CD4-positive, alpha-beta T cell treated with Interleukin-21 for 1 hour (primary cell): ENCODE measurements at places on chromosomes 2 and 18.

GRCh38 chr18:11883153-11883552 is 25.0 kb downstream of the MPPE1 start:
- DNase-seq = no peak

- no peak for DNase-seq
These were observed 551.1 kb downstream of the ZEB2 start for GRCh38 chr2:143968860-143969259.

- no peak for DNase-seq
These were observed 65.4 kb downstream of the TRPM8 start for GRCh38 chr2:233982421-233983121.

DNA sequence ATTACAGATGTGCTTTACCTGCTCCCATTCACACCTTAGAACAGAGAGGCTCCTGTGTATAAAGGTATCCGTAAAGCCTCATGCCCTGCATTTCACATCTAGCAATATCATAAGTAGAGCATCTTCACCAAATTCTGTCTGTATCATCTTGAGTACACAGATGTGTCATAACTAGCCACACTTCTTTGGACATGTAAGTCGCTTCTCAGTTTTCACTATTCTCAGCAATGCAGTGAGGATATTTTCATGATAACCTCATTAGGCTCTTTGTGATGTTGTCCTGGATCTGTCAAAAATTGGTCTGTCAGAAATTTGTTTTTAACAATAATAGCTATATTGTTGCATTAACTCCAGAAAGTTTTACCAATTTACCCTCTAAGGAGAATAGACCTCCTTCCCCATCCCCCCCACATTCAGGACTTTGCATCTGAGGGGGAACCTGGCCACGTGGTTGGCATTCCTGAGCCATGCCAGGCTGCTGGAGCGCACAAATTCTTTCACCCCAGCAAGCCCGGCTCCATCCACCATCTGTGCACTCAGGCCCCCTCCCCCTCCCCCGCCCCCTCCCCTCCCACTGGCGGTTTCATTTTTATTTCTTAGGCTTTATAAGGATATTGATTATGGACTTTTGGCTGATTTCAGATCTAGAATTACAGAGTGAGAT is 34.1 kb downstream of the AGAP1 start:
- DNase-seq = no peak

- no peak for DNase-seq
These were observed 9.6 kb downstream of the TET3 start for GRCh38 chr2:73994178-73994831.

- DNase-seq = no peak
These were observed 25.8 kb downstream of the SPEG start for GRCh38 chr2:219460424-219460926.

DNA sequence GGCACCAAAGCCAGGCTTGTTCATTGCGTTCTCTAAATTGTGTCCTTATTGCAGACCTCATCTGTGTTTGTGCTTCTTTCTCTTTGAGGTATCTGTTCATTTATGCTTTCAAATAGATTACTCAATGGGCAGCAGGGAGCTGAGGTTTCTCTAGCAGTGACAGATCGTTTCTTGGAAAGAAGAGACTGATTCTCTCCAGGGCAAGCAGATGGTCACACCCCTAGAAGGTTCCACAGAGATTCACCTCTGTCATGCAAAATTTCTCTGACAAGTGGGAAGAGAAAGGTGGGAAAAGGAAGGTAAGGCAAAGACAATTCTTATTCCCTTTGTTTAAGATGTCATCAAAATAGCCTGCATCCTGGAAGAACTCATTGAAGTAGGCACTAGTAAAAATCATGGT is 14.0 kb downstream of the DLGAP1 start:
- no peak for DNase-seq

DNA sequence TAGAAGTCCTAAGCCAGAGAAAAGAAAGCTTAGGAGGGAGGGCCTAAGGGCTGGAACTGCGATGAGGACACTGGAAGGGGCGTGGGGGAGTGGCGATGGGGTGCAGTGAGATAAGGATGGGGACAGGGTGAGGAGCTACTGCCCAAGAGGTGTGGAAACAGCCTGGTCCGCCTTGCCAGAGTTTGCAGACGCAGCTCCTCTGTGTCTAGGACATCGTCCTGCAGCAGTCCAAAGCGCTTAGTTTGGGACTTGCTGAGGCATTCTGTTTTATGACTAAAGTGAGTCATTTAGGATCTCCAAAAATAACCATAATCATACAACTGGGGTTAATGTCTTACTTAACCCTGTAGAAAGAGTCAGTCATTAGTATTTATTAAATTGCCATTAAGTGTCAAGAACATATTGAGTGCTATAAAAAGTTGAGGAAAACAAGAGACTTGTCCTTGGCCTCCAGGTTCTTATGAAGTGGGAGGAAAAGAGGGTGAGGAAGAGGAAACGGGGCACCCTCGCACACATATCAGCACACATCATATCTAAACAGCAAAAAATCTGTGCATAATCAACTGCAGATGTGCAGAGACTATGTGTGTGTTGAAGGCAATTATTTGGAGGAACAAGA is 74.8 kb downstream of the CDK15 start:
- DNase-seq = no peak

- no peak for DNase-seq
These were observed 62.5 kb downstream of the REEP1 start for GRCh38 chr2:86274918-86275275.

DNA sequence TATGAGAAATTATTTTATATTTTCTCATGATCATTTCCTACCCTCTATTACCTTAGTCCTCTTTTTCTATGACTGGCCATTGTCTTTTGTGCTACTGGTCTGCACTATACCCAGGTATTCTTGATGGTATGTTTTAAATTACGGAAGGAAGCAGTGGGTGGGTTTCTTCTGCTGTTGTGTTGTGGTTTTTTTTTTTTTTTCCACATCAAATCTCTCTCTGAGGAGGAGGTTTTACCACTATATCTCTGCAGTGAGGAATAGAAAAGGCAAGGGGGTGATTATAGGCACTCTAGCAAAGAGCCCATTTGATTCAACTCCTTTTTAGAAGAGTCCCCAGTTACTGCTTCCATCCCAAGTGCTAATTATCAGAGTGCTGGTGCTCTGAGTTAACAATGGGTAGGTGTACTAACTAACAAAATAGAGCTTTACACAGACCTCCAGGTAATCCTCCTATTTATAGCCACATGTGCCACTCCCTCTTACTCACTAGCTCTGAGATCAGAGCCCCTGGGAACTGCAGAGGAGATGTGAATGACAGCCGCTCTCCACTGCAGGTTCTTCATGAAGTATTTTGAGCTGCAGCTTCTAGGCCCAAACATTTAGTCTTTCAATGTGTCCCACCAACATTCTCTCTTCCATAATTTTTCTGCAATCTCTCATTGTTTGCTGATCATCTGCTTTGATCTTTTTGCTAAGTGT is 301.6 kb upstream of the GULP1 start:
- no peak for DNase-seq

- no peak for DNase-seq
These were observed 258 bp downstream of the MGAT4A start for GRCh38 chr2:98730707-98731040.

GRCh38 chr2:188853307-188853706 is 120.9 kb upstream of the COL3A1 start:
- no peak for DNase-seq

DNA sequence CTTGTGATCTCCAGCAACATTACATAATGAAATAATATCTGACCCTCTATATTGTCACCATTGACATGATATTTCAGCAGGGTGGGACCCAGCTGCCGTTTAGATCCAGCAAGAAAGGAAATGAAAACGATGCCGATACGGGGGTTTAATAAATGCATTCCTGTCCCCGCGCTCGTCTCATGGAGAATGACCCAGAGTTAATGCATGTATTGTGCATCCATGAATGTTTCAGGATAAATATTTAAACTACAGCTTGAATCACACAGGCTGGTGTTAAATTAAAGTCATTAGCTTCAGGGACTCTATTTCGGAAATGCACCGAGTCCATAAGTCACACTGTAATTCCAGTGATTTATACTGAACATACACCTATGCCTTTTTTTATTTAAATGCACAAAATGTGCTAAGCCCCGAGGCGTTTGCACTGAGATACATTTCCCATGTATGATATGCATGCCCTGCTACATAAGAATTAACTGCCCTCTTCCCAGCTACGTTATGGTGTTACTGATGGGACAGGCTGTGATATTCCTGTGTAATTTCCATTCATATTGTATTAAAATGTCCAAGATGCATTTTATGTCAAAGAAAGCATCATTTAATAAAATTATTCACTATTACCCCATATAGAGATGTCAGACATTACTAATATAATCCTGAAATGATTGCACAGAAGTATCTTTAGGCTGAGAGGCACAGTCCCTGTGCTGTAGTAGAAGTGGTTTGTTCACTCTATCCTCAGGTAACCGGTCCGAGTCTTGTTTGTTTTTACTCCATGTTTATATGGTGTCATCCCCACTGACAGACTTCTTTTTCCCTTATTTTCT is 109.3 kb upstream of the ZNF516 start:
- DNase-seq = no peak

DNA sequence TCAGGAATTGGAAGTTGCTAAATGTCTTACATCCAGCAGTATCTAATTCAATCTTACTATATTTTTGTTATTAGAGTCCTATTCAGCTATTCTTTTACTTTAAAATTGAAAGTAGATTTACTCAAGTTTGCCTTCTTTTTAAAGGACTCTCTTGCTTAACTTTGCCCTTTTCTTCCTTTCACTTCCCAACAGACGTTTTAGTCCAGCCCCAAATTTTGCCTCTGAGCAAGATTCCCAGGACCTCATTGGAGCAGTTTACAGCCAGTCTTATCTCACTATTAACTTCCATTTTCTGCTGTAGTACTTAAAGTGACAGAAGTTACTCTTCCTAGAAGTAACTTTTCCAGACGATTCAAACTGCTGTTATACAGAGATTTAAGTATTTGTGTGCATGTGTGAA is 1.7 kb upstream of the PRKD3 start:
- no peak for DNase-seq

DNA sequence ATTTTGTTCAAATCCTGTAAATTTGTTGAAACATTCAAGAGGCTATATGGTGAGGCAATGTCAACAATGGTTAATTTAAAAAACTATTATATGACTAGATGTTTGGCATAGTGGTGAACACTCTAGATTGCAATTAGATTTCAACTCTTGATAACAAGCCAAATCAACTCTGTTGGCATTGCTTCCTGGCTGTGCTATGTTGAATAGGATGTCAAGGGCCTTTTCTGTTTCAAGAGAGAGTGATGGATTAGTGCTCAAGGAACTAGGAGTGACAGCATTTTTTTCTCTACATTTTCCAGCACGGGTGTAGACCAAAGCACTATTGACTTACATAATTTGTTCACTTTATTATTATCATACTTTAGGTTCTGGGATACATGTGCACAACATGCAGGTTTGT is 172.4 kb upstream of the KCNH7 start:
- no peak for DNase-seq

- no peak for DNase-seq
These were observed 84.8 kb upstream of the POMC start for GRCh38 chr2:25253153-25253626.

- no peak for DNase-seq
These were observed 197.7 kb downstream of the ALPK2 start for GRCh38 chr18:58431215-58431614.

GRCh38 chr18:10791169-10791831 is 265.5 kb downstream of the NAPG start:
- DNase-seq = no peak

DNA sequence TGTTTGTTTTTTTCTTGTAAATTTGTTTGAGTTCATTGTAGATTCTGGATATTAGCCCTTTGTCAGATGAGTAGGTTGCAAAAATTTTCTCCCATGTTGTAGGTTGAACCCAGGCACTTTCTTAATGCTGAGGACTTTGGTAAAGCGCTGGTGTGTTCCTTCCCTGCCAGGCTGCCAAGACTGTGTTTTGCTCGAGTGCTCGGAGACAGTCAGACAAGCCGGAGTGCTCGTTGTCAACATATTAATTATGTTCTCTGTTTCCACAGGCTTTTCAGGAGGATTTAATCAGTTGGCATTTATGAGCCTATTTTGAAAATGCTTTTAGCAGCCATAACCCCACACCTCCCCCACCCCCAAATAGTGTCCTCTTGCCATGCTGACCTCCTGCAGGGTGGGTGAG is 6.4 kb downstream of the MTCL1 start:
- DNase-seq = no peak

GRCh38 chr2:10289352-10289751 is 13.4 kb upstream of the HPCAL1 start:
- no peak for DNase-seq

DNA sequence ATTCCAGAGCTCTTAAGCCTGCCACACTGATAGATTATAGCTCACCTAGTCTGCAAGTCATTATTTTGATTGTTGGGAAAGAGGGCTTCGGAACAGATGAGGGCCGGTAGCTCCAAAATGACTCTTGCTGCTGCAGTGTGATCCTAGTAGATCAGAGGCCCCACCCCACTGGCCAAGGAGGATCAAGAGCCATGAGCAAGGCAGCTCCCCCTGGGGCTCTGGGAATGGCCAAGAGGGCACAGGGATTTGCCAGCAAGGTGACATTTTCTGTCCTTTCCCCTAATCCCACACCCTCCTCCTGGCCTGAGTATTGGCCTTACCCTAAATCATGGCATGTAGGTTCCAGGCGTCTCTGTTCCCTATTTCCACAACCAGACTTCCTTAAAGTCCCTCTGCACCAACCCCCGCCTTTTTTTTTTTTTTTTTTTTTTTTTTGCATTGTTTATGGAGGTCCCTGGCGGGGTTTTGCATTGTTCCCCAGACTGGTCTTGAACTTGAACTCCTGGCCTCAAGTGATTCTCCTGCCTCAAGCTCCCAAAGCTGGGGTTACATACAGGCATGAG is 36.5 kb downstream of the EIF4E2 start:
- no peak for DNase-seq
